CD4-positive, alpha-beta T cell treated with Interferon alpha-2 for 1 hour (primary cell): ENCODE measurements at places on chromosomes 16 and 17.

DNA sequence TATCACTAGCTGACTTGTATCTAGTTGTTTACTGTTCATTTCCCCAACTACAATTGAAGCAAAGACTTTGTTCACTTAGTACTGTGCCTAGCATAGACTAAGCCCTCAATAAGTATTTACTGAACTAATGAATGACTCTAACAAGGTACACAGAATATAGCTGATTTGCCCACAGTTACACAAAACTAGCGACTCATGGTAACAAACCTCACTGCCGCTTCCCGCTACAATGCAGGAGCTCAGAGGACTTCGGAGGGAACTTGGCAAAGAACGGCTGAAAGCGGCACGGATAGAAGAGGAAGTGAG is 524 bp downstream of the EFTUD2 start:
- peak; percentile 34 for DNase-seq

DNA sequence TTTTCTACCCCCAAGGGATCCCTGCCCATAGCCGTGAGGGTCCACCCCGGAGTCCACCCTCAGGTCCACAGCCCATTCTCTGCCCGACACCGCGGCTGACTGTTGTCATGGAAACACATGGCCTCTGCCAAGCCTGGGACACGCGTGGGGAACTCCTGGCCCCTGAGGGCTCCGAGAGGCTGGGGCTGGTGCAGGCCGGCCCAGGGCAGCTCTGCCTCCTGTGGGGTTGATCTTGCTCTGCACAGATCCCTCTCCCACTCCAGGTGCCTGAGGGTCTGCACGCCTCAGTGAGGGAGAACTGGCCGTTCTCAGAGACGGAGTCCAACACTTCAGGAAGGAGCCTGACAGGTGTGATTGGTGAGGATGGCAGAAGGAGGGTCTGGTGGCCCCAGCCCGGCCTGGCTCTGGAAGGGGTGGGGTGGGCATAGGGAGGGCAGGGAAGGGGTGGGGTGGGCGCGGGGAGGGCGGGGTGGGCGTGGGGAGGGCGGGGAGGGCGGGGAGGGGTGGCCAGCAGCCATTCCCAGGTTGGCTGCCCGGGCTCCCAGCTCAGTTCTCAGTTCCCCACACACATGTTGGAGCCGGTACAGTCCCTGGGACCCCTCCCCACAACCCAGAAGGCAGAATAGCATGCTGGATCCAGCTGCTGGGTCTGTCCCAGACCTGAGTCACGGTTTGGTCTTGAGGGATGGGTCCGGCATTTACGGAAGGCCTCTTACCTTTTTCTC is 6.4 kb downstream of the MRPL28 start:
- DNase-seq = no peak

DNA sequence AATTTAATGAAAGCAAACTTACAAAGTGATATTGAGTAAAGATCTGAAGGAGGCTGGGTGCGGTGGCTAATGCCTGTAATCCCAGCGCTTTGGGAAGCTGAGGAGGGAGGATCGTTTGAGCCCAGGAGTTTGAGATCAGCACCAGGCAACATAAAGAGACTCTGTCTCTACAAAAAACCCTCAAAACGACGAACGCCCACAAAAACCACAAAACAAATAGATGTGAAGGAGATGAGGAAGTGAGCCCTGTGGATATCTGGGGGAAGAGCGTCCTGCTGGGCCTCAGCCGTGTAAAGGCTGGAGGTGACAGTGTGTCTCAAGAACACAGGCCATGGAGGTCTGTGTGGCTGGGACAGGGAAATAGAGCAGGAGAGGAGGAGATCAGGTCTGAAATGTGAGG is 68.8 kb downstream of the ITFG1 start:
- no peak for DNase-seq

DNA sequence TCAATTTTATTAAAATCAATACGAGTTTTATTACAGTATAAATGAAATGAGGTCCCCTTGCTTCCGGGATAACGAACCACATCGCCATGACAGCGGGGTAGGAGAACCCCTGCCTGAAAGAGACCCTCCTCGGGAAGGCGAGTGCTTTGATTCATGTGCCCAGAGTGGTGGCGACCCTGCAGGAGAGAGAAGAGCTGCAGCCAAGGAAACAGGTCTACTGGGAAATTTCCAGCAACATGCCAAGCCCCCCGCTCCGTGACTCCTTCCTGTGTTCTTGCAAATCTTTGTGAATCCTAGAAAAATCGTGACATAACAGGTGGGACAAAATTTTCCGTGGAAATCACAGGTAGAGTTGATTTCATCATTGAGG is 162.5 kb downstream of the WSCD1 start:
- no peak for DNase-seq

GRCh38 chr16:4696172-4696904 is 3.0 kb downstream of the NUDT16L1 start:
- DNase-seq = no peak

GRCh38 chr16:27522173-27522707 is 27.5 kb downstream of the GTF3C1 start:
- no peak for DNase-seq
